Stimulated activated CD4-positive, alpha-beta T cell treated with anti-CD3 and anti-CD28 coated beads, TNF-alpha, amount 100 ng/mL, for 4 hours (primary cell): ENCODE measurements at places on chromosomes 1 and 21.

DNA sequence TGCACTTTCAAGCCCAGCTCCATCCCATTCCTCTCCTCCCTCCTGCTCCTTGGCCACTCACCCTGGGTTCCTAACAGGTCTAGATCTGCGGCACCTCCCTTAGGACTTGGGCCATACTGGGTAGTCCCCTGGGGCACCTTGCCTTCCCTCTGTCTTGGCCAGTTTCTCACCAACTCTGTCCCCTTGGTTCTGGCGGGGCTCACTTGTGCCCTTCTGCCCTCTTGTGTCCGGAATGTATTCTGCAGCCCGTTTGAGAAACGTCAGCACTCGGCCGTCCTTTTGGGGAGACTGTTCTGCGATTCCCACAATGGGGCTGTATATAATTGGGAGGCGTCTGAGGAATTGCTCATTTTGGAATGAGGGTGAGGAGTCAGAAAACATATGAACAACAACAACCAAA lies 162.4 kb downstream of the ZSCAN20 start:
- DNase-seq = no peak

DNA sequence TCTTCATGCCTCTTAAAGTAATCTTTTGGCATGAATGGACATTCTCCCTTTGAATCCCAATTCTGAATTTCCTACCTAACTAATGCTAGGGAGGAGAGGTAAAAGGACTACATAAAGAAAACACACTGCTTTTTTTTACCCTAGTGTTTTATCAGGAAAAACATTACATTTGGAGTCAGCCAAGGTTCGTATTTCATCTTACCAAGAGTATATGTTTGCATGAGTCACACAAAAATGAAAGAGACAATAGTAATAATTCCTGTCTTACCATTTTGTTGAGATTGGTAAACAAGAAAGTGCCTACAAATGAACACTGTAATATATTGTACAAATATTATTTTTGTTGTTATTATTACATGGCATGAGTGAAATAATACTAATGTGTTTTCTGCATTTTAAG lies 112.9 kb upstream of the WARS2 start:
- DNase-seq = no peak

DNA sequence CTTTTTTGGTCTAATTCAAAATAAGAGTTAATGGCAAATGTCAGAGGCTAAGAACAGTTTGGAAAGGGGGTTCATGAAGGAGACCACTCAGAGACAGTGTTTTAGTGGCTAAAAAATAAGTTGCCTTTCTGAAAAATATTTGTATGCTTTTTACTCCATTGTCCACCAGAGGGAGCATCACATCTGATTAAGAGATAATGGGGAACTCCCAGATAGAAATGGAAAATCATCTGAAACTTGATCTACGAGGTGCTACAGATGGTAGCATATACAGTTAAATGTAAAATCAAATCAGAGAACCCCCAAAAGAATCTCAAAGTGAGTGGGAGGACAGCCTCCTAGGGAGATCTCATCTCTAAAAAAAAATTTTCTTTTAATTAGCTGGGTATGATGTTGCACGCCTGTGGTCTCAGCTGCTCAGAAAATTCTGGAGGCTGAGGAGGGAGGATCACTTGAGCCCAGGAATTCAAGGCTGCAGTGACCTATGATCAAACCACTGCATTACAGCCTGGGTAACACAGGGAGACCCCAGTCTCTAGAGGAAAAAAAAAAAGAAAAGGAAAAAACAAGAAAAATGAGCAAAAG lies 9.7 kb downstream of the SMYD3 start:
- no peak for DNase-seq

DNA sequence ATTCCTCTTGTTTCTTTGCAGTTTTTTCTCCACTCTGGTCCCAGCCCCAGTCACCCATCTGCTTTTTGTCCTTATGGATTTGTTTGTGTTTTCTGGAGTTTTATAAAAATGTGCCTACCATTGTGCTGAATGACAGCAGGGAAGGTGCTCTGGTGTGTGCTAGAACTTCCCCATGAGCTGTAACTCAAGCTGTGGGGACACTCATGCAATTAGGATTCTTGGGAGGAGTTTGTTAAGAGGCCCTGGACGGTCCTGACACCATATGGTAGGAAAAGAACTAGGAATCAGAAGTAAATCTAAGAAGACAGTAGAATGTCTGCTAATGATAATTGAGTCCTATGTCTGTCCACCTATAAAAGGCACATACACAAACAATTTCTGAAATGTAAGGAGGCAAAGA lies 27.4 kb downstream of the URB2 start:
- no peak for DNase-seq

GRCh38 chr1:159152031-159152430 lies 19.4 kb upstream of the CADM3 start:
- DNase-seq = no peak

- DNase-seq = no peak
These were observed 84.3 kb upstream of the VAV3 start for GRCh38 chr1:108049178-108049819.

GRCh38 chr1:89821322-89822108 lies 683 bp downstream of the LRRC8D start:
- peak; percentile 52 for DNase-seq
